MCF 10A (cell line): ENCODE measurements at places on chromosomes 16 and 17. TPM values are rescaled to one million over a fixed set of nuclear protein-coding genes. Genes with fewer than 3 reads are reported as not detected.

DNA sequence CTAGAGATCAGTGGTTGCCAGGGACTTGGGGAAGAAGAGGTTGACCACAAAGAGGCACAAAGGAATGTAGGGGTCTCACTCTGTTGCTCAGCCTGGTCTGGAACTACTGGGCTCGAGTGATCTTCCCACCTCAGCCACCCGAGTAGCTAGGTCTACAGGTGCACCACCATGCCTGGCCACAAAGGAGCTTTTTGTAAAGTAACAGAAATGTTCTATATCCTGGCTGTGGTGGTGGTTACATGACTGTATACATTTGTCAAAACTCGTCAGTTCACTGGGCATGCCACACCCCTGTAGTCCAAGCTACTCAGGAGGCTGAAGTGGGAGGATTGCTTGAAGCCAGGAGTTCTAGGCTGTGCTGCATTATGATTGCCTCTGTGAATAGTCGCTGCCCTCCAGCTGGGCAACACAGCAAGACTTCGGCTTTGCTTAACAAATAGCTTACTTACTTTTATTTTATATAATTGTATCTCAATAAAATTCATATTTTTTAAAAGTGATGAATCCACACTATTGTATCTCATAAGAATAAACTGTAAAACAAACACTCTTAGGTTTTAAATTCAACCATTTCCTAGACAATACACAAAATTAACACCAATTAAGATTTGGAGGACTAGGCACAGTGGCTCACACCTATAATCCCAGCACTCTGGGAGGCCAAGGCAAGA, 5.0 kb downstream of the SKA2 start:
- no peak for DNase-seq

DNA sequence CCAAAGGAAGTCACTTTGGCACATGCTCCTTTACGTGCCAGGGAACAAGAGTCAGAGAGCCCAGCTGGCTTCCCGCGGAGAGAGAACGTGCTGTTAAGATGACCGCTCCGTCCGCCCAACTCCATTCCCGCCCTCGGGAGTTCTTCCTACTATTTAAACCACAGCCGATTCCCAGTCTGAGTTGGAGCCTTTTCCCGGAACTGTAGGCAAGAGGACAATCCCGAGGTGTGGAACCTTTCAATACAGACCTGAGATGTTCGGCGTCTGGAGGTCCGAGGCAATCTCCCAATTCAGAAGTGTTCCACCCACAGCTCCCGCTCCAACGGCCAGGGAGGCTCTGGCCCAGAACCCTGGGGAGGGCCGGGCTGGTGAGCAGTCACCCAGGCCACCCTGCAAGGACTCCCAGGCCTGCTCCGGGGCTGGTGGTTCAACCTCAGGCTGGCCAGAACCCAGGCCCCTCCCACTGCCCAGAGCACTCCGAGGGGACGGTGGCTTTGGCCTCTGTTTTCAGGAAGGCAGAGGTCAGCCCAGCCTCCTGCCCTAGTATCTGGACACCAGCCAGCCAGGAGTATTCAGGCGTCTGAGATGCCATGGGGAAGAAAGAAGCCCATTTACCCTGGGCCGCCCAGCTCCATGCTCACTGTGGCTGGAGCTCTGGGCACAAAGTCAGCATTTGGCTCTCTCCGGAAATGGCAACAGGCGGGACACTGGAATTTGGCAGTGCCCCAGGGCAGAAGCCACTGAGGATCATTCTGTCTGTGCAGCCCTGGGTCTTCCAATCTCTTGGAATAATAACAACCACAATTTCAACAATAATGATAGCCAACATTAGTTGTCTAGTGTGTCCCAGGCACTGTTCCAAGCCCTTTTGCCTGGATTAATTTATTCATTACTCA, 21.4 kb downstream of the EMP2 start:
- peak; percentile 59 for DNase-seq

DNA sequence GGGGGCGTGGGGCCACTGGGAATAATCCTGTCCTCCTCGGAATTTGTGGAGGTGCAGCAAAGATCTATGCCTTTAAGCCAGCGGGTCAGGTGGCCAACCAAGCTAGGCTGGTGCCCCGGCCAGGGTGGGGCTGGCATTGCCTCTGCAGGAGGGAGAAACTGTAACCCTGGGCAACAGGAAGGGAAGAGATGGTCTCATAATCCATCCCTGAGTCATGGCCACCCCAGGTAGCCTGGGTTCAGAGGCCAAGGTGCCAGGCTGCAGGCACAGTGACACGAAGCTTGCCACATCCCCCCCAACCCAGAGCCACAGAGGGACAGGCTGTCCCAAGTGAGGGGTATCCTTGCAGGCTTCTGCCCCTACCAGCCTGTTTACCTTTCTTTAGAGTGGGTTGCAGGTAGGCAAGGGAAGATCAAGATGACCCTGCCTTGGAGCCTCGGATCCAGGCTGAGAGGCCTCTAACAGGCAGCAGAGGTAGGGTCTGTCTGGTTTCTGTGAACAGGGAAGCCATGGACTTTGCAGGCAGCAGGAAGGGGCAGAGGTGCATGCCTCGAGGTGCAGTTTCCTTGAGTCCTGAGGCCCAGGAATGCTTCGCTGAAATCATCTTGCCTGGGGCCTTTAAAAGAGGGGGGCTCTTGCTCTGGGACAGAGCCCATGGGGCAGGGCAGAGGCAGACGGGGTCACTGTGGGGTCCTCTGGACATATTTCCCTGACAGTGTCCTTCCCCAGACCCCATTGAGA, 4.0 kb downstream of the LASP1 start:
- no peak for DNase-seq

- no peak for DNase-seq
Observed at GRCh38 chr16:22932032-22932771, 118.2 kb downstream of the HS3ST2 start.

DNA sequence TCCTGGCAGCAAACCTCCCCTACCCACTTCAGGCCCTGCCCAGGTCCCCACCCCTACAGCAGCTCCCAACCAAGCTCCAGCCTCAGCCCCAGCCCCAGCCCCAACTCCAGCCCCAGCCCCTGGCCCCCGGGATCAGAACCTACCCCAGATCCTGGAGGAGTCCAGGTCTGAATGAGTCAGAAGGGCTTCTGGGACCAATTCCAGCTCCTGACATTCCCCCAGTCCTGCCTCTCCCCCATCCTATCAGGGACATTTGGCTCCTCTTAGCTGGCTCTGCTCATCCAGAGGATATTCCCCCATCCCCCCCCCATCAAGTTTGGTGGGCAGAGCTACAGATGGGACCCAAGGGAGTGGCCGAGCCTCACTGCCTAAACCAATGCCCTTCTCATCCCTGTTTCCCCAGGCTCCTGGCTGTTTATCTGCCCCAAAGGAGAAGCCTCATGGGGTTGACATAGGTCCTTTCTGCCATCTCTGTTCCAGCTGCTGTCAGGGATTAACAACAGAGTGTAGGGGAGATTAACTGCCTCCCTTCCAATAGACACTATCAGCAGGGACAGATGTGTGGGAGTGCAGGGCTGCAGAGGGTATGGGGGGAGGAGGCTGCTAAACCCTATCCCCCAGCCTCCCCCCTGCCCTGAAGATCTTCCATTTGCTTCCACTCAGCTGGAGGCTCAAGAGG, 16.5 kb downstream of the CNTNAP1 start:
- peak; percentile 43 for DNase-seq

DNA sequence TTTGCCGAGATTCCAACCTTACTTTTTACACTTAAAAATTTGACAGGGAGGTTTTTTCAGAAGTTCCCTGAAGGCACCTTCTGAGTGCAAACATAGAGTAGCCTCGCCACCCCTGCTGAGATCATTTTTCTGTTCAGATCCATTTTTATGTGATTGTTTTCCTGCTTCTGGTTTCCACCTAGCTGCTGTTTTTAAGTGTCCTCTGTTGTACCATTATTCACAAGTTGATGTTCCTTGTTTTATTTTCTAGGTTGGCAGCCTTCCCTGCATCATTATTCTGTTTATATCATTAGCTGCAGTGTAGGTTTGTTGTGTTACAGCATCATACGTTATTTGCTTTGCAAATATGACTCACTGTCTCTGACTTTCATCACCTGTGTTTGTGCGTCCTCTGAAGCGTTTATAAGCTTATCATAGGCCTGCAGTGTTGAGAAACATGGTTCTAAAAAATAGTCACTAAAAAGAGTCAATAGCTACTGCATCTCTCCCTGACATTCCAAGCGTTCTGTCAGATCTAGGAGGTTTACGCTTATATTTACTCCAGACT, 116.9 kb upstream of the CLEC3A start:
- DNase-seq = peak; percentile 45

GRCh38 chr16:24728891-24729242, 584 bp upstream of the TNRC6A start:
- no peak for DNase-seq

DNA sequence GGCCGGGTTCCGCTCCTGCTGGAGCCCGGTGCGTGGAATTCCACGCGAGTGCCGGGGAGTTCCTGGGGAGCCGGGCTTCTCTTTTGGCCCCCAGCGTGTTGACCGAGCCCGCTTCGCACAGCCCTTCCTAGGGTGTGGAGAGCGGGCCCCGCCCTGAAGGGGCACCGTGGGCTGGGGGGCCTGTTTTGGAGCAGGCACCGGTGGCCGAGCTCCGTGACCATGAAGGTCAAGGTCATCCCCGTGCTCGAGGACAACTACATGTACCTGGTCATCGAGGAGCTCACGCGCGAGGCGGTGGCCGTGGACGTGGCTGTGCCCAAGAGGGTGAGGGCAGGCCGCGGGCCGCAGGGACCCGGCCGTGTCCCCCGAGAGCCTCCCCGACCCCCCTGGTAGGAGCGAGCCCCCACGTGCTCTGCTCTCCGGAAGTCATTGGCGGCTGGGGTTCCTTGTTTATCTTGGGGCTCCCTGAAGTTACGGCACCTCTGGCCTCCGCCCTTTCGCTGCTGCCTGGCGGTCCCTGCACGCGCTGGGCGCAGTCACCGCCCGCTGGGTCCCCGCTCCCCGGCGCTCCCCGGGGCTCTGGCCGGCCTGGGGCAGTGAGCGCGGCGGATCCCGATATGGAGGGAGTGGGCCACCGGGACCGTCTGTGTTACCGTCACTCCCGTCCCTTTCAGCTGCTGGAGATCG, 528 bp downstream of the HAGHL start:
- DNase-seq = no peak

GRCh38 chr16:87389245-87389644, 2.9 kb upstream of the MAP1LC3B start:
- DNase-seq = no peak

DNA sequence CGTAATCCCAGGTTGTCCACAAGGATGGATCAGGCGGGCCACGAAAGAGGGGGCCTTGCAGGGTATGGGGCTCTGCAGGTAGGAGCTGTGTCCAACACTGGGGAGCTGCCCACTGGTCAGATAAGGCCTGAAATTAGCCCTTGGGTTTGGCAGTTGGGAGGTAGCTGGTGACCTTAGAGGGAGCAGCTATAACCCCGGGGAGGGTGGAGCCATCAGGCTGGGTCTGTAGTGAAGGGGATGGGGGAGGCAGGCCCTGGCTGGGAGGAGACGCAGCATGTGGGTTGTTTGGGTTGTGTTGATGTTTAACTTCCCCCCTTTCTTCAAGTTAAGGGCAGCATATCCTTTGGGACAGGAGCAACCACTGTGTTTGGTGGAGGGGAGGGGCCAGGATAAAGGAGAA, 5.9 kb downstream of the MLLT6 start:
- no peak for DNase-seq

DNA sequence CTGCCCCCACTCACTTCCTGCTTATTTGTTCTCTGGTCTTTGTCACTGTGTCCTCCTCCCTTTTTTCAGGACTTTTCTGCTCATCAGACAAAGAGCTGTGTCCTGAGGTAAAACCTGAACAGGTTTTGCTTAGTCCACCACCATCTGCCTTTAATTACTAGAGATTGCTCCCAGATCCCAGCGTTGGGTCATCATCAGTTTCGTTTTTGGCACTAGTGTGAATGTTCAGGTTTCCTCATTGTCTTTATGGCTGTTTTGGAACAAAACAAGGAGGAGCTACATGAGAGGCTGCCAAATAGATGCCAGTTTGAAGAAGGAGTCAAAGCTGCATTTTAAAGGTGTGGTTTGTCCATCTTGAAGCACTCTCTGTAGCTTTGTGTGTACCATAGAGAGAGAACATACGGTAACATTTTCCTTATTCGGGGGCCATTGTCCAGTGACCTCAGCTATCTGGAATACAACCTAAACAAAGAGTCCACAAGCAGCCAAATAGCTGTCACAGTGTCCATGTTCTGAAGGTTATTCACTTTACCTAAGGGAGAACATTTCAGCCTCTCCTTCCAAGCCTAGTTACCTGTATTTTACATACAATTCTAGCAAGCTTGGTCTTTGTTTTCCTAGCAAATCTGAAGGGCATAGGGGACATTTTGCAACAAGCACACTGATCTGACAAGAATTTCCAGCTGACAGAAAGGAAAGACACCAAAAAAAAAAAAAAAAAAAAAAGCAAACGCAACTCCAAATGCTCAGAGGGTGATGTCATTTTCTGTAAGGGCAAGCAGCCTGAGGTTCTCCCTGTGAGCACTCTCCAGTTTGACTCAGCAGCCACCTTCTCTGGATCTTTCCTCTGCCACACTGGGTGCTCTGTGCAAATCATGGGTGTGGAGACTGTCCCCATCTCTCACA, 196.1 kb downstream of the NTN1 start:
- DNase-seq = peak; percentile 29

GRCh38 chr17:50117202-50118051, 12.5 kb downstream of the SAMD14 start:
- DNase-seq = no peak

DNA sequence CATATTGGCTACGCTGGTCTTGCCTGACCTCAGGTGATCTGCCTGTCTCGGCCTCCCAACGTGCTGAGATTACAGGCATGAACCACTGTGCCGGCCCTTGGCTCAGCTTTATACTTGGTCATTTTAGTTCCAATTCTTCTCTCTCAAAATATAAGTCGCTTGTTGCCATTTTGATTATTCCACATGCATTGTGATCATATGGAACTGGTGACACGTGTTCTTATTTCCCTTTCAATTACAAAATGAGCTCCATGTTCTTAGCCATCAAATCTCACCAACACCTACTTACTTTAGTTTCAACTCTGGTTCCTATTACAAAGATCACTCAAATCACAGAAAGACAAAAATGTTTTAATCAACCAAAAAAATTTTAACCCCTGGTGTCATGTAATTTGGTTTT, 1711.7 kb downstream of the TP53TG3F start:
- DNase-seq = no peak

HSF5 gene
- total RNA-seq = not detected in 2 replicates

ALOXE3 gene
- 13.1 and 14.1 TPM in 2 replicates for total RNA-seq

KRT13 gene
- total RNA-seq = not detected in 2 replicates

PPP4C gene
- 93.2 and 99.7 TPM in 2 replicates for total RNA-seq

CCNF gene
- total RNA-seq = 7.5 and 11.9 TPM in 2 replicates

KRT40 gene
- not detected in 2 replicates for total RNA-seq

HERPUD1 gene
- 201 and 242 TPM in 2 replicates for total RNA-seq

SLC12A3 gene
- total RNA-seq = not detected in 2 replicates

MYO1D gene
- total RNA-seq = 20.7 and 30.5 TPM in 2 replicates

PRSS53 gene
- 4.4 and 5.5 TPM in 2 replicates for total RNA-seq
